ENCODE measurements at places on chromosomes 7 and 10.

- no peak for DNase-seq
These were observed 2.8 kb upstream of the KLF6 start for GRCh38 chr10:3787816-3788215.

DNA sequence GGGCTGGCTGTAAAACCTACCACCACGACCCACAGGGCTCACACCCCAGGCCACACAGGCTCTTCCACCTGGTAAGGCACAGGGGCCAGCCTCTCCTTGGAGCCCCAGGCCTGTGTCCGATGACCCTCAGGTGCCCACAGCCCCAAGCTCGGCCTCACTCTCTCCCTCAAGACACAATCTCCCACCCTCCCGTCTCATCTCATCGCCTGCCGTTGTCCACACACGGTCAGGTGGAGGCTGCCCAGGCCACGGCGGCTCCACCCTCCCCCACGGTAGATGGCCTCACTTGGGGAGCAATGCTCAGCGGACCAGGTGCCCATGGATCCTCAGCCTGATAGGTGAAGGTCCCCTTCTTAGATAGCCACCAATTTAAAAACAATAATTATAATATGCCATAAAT lies 8.7 kb upstream of the UTF1 start:
- no peak for DNase-seq

- no peak for DNase-seq
These were observed 125.6 kb downstream of the NT5C2 start for GRCh38 chr10:103067484-103067883.

GRCh38 chr10:96902731-96903358 lies 70.7 kb downstream of the LCOR start:
- DNase-seq = no peak

GRCh38 chr10:112141292-112141691 lies 42.3 kb downstream of the GPAM start:
- no peak for DNase-seq

DNA sequence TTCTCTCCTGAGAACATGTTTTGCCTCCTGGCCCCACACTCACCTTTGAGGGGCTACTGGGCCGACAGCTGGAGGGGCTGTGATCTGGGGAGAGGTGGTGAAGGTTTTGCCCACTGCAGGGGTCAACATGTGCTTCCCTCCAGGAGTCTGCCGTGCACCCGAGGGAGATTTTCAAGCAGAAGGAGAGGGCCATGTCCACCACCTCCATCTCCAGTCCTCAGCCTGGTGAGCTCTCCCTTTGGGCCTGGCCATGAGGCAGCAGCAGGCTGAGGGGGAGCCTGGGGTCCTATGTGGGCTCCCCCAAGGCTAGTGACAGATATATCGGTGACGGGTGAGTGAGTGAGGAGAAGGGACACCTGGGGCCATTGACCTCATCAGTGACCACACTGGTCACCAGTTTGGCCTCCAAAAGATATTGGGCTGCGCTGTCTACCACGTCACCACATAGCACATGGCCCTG lies 6.6 kb downstream of the PGAM2 start:
- no peak for DNase-seq

- DNase-seq = no peak
These were observed 206.0 kb downstream of the ZMYND11 start for GRCh38 chr10:341081-341740.

- DNase-seq = no peak
These were observed 141.7 kb upstream of the SHH start for GRCh38 chr7:155953781-155954549.

- no peak for DNase-seq
These were observed 144.6 kb upstream of the AOAH start for GRCh38 chr7:36868727-36869411.

DNA sequence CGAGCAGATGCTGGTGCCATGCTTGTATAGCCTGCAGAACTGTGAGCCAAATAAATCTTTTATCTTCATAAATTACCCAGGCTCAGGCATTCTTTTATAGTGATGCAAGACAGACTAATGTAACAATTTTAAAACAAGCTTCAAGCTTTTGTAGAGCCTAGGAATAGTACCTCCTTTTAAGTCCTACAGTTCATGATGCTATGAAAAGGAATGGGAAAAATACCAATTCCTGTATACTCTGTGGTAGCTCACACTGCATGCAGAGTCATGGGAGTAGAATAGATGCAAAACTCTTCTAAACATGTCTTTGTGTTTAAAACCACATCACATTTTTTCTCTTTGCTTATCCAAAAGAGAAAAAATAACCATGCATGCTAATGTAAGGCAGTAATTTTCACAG lies 66.6 kb upstream of the WNT16 start:
- DNase-seq = no peak

GRCh38 chr7:79620291-79620690 lies 166.8 kb upstream of the MAGI2 start:
- no peak for DNase-seq

DNA sequence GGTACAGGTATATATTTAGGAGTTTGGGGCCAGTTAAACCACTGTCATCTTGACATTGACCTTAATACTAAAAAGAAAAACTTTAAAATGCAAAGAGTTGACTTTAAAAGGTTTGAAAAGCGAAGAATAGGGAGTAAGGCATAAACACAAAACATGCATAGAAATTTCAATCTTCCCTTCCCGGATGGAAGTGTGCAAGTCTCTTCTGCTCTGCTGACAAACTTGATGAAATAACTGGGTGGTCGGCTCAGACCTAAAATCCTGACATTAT lies 3.4 kb upstream of the SPAG6 start:
- no peak for DNase-seq

DNA sequence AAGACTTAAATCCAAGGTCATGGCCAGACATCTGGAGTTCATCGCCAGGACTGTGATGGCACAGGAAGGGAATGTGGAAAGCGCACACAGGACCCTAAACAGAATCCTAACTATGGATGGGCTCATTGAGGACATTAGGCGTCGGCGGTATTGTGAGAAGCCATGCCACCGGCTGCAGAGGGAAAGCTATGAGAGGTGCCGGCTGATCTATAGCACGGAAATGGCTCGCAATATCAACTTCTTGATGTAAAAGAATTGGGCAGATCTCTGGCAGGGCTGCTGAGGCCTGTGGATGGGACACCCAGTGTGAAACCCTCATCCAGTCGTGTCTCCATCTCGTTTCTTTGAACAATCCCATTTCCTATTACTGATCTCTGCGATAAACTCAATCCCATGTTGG lies 6.3 kb upstream of the CTBP2 start:
- no peak for DNase-seq

Data from NCI-H1048 (cell line).